ACHN (cell line): ENCODE measurements at places on chromosomes 11 and 22.

- DNase-seq, result no peak
Observed at GRCh38 chr11:1218788-1219445, 3.9 kb upstream of the MUC5B start.

DNA sequence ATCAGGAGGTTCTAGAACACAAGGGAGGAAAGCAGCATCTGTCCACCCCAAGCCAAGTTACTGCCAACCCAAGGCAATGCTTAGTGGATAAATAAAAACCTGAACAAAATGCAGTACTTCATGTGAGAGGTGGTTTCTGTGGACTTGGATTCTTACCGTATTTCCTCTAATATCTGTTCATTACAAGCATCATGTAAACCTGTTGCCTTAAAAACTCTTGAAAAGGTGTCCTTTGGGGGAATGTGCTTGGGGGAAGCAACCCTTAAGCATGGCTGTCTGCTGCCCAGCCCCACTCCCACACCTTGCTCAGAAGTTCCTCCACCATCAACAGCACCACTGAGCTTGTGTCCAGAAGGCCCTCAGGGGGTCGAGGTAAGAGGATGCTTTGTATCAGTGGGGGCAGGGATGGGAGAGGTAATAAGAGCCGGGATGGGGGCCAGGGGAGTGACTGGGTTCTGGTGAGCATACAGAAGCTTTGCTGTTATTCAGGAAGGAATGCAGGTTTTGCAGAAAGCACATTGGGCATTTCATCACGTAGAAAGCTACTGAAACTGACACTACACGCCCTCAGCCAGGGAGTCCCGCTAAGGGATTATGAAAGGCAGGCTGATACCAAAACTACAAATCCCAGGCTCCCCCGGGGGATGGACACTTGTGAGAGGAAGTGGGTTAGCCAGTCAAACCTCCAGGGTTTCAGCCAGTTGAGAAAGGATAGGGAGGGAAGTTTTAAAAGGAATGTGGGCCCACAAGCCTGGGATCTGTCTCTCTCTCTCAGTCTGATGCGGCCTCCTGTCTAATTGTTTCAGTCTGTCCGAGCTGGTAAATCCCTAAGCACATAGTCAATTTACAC, 52.0 kb downstream of the KCNJ1 start:
- no peak for DNase-seq

DNA sequence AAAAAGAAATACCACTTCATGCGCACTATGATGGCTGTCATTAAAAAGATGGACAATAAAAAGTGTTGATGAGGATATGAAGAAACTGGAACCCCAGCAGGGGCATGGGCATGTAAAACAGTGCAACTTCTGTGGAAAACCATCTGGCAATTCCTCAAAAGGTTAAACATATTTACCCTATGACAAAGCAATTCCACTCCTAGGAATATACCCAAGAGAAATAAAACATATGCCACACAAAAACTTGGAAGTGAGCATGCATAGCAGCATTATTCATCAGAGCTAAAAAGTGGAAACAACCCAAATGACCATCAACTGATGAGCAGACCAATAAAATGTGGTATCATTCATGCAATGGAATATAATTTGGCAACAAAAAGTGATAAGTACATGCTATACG, 50.1 kb downstream of the LRRC32 start:
- DNase-seq, result no peak

DNA sequence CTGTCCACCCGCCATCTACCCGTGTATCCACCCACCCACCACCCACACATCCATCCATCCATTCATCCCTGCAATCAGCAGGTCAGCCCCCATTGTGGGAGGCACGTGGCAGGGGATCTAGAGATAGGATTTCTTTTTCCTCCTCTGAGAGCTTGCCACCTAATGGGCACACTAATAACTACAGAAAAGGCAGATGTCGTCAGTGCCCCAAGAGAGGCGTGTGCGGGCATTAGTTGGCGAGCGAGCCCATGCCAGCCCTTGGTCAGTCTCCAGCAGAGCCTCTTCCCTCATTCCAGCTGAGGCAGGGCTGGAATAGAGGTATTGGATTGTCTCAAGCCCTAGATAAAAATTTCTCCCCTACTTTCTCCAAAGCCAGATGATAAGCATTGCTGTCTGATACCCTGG, 9.7 kb downstream of the USP2 start:
- peak; percentile 47 for DNase-seq

DNA sequence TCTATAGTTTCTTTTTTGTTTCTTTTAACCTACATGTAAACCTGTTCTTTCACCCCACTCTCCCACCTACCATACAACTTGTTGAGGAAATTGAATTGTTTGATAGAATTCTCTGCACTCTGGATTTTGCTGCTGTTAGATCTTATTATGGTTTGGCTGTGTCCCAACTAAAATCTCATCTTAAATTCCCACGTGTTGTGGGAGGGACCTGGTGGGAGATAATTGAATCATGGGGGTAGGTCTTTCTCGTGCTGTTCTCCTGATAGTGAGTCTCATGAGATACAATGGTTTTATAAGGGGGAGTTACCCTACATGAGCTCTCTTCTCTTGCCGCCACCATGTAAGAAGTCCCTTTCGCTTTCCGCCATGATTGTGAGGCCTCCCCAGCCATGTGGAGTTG, 15.0 kb upstream of the PITPNB start:
- DNase-seq, result no peak

- peak; percentile 39 for DNase-seq
Observed at GRCh38 chr11:3609416-3610265, 32.2 kb downstream of the ART5 start.

DNA sequence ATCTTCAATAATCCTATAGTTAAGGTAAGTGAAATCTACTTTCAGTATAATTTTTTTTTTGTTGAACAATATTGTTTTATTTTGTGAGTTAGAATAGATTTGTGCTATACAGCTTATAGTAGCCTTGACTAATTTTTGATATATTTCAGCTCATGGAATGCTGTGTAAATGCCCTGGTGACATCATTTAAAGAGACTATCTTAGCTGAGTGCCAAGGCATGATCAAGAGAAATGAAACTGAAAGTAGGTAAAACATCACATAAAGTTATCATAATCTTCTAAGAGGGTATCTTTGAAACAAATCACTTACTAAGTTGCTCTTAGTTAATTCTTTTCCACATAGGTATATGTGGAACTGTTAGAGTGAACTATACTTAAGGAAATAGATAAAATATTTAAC, 51.4 kb upstream of the ACAT1 start:
- peak; percentile 58 for DNase-seq

GRCh38 chr11:35163702-35164496, 24.9 kb downstream of the CD44 start:
- DNase-seq, result peak; percentile 69

DNA sequence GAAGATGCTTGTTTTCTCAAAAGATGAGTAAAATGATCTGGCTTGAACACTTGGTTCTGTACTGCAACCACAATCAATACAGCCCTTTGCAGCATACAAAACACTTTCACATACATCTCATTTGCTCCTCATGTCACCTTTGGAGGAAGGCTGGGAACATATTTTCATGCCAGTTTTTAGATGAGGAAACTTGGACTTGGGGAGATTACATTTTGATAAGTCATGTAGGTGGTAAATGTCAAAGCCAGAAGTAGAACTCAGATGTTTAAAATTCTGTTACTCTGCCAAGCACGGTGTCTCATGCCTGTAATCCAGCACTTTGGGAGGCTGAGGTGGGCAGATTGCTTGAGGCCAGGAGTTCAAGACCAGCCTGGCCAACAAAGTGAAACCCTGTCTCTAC, 121.8 kb downstream of the MICAL2 start:
- DNase-seq, result no peak

DNA sequence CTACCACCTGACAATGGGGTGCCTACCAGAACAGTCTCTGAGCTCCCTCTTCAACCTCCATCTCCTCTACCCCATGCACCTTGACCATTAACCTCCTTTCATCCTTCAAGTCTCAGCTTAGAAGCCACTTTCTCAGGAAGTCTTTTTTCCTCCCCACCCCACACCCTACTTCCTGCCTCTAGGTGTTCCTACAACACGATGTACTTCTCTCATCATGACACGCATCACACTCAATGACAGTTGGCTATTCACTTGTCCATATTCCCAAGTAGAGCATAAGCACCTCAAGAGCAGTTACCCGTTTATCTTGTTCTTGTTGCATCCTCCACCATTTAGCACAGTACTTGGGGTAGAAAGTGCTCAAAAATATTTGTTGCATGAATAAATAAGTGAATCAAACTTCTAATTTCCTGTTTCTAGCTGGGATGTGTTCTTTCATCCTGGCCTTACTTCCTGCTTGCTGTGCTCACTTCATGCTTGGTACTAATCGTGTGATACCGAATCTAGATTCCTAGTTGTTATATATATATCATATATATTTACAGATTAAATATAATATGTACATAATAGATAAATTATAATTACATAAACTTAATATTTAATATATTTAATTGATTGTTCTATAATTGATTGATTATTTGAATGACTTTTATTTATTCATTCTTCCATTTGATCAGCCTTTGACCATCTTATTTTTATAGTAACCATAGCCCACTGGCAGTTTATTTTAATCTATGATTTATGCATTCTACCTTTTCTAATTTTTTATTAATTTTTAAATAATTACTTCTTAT, 177.5 kb upstream of the TMEM45B start:
- DNase-seq, result no peak

DNA sequence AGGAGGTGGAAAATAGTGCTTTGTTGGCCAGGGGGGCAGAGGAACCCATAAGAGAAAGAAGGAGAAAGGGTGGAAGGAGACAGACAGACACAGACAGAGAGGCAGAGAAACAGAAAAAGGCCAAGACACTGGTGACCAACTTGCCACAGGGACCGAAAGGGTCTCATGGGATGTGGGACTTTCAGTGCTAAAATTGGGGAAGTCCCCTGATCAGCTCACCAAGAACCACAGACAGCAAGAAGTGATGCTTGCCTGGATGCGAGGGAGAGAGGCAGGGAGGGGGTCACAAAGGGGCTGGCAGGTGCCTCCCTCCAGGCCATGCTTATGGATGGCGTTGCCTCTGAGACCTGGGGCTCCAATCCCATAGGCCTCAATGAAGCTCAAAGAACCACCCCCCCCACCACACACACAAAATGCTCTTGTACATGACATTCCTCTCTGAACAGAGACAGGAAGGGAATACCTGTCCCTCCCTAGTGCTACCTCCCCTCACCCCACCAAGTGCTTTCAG, 413.4 kb downstream of the MN1 start:
- no peak for DNase-seq

- no peak for DNase-seq
Observed at GRCh38 chr22:39021552-39022250, 774 bp downstream of the APOBEC3D start.

GRCh38 chr11:105230586-105230985, 91.0 kb upstream of the CARD18 start:
- DNase-seq, result no peak

- DNase-seq, result no peak
Observed at GRCh38 chr11:97419729-97420128, 1029.9 kb downstream of the JRKL start.

DNA sequence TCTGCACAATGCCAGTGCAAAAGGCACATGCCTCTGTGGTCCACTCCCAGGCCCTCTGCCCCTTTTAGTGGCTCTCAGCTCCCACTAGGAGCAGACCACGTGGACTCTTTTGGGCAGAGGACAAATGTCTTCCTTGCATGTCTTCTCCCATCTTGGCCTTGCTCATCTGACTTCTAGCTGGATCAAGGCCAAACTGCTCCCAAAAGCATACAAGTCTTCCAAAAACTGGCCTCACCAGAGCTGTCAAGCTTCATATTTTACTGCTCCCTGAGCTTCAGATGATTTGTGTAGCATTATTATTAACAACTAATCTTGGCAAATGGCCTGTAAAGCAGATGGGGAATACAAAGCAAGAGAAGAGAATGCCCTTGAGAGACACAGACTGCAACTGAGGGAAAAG, 6.9 kb downstream of the SMPD1 start:
- DNase-seq, result no peak

DNA sequence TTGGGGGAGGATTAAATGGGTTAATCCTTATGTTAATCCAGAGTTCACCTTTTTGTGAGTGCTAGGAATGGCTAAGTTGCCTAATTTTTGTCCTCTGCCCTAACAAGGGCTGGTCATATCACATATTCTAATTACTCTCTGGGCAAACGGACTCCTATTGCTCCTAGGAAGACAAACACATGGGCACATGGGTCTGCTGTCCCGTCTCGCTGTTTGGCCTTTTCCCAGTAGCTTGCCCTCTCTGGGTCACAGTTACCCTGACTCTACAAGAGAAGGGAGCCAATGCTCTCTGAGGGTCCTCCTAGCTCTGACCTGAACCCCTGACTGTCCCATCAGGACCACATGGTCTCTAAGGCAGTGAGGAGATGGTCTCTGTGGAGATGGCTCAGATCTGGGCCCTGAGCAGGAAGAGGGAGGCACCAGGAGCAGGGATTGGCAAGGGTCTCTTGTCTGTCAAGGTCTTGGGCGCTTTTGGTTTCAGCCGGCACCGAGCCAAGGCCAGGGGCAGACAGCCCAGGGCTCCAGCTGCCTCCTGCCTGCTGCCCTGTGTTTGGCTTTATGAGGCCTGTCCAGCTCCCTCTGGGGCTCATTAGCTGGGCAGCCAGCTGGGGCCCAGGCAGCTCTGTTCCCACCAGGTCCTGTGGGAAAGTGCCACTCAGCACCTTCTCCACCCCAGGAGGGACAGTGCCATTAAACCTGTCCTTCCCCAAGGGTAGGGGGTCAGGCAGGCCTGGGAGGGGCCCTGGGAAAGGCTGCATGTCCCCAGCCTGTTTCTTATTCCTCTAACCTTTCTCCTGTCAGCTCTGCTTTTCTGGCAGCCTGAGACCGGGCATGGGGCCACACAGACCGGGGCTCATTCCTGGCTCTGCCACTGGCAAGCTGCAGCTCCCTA, 559.9 kb downstream of the MN1 start:
- peak; percentile 43 for DNase-seq

- DNase-seq, result no peak
Observed at GRCh38 chr11:10663990-10664389, 29.6 kb downstream of the IRAG1 start.

DNA sequence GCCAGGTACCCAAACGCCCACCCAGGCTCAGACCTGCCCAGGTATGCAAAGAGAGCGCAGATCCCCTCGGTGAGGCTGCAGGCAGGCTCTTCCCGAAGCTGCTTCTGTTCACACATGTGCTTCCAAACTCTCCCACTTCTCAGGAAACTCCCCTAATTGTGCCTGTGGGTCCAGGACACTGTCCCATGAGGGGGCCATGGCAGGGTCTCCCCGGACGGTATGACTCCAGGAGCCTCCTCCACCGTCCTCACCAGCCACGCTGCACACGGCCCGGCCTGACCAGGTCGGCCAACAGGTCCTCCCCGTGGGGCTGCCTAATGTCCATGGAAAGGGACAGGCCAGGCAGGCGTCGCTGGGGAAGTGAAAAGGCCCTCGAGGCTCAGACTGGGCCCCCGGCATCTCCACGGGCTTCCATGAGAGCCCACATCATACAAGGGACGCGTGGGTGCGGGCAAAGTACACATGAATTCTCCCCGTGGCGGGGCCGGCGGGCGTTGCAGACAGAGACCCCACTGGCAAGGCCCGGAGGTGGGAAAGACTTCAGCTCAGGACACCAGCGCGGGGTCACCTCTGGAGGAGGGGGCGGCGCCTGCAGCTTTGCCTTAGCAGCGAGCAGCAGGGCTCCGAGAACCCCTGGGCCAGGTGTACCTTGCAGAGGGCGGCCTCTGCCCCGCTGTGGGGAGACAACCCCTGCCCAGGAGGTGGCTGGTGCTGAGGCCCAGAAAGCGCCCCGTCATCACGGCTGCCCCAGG, 526.1 kb downstream of the BRD1 start:
- no peak for DNase-seq
